ENCODE measurements at places on chromosomes 6 and 20.

- DNase-seq: no peak
These were observed 7.3 kb upstream of the HNF4A start for GRCh38 chr20:44348168-44348659.

DNA sequence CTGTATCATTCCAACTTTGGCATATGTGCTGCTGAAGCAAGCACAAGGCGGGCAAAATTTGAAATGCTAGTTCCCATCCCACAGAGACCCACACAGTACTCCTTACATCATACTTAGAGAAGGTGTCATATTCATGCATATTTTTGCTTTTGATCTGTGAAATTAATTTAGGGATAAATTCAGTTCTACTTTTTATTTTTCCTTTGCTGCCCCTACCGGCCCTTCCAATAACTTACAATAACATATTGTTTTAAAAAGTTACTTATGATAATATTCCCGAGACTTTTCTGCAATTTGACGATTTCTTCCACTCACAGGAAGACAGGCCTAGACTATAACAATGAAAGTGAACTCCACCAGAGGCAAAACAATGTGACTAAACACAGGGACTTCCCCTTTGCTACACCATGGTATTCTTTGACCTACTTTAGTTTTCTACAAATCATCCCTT is 35.0 kb downstream of the SESN1 start:
- DNase-seq: no peak

DNA sequence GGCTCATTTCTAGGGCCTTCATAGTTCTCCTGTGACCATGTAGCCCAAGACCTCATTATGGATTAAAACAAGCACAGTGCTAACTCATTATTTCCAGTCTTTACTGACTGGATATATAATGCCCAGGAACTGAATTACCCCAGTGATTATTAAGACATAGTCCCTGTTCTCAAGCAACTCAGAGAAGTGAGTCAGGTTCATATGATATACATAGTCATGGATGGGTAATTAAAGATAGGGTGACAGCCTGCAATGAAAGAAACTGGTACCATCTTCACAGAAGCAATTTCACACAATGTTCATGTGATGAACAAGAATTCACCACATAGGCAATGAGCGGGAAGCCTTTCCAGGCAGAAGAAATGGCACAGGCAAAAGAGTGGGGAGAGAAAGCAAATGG is 3.5 kb downstream of the TRIM27 start:
- DNase-seq: no peak

- DNase-seq: peak; percentile 66
These were observed 241.7 kb upstream of the TAB2 start for GRCh38 chr6:149075616-149076354.

GRCh38 chr6:1599469-1599868 is 10.2 kb upstream of the FOXC1 start:
- DNase-seq: no peak

DNA sequence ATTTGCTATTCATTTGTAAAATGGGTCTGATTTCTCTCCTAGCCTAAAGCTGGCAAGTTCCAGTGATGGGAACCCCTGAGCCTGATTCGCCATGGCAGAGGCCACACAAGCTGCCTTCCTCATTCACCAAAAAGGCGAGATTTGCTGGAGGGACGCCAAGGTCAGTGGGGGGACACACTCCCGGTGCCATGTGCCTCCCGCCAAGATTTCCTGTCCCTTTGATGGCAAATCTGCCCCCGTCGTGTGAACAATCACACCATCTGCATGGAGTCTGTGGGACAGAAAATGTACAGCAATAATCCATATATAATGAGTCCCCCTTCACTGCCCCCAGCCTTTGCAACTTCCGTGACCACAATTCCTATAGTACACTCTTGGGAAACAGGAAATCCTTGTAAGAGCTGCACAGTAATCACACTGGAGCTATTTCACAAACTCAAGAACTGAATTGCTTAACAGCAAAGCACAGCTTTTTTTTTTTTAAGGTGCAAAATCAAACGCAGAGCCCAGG is 15.7 kb upstream of the IGF2R start:
- DNase-seq: peak; percentile 74

GRCh38 chr6:2920671-2921112 is 17.6 kb upstream of the SERPINB9 start:
- DNase-seq: no peak

- DNase-seq: no peak
These were observed 657 bp downstream of the EMILIN3 start for GRCh38 chr20:41365777-41366545.

DNA sequence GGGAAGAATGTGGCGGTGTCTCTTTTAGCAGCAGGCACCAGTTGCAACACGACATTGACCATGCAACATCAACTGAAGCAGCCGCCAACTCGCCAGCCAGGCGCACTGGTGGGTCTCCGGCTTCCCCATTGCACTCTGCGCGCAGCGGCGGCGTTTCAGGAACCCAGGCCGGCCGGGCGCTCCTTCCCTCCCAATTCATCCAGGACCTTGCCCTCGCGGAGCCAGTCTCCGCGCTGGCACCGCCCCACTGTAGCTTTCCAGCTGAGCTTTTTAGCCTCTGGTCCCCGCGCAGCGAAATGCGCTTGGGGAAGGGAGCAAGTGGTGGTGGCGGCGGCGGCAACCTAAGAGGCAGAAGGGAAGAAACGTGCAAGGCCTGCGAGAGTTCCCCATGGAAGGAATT is 297.9 kb upstream of the RIMS1 start:
- no peak for DNase-seq

- peak; percentile 3 for DNase-seq
These were observed 47.5 kb downstream of the RALGAPA2 start for GRCh38 chr20:20664795-20665589.

- DNase-seq: no peak
These were observed 23.8 kb downstream of the RFPL4B start for GRCh38 chr6:112370946-112371345.

- DNase-seq: no peak
These were observed 102.7 kb downstream of the RIN2 start for GRCh38 chr20:19860737-19861136.

GRCh38 chr6:157316871-157317814 is 6.2 kb downstream of the TMEM242 start:
- DNase-seq: peak; percentile 87

DNA sequence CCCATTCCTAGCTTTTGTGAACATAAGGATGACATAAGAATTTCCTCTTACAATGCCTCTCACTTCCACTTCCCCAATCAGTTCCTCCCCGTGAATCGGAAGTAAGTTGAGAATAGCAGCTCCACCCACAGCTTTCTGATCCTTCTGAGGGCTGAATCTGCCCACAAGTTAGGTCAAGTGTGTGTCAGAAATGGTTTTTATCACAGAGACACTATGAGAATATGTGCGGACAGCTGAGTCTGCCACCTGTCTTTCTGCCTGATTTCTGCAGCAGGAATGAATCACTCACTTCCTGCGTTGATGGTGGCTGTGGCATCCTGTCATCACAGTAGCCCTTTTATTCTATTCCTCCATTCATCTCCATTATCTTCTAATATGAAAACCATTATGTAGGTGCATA is 70.2 kb downstream of the RIN2 start:
- peak; percentile 49 for DNase-seq

DNA sequence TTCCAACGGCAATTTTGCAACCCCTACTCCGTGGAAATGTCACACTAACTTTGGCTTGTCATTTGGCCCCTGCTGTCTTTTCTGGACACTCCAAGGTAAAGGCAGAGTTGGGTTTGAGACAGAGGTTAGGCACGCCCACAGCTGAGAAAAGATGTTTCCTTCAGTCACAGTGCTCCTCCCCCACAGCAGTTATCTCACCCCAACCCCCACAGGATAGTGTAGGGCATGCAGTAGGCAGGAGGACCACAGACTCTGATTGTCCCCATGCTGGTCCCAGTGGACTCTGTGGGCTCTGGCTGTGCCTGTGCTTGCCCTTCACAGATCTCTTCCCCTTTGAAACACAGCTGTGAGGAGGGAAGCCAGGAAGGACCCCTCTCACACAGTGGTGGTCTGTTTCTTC is 124.0 kb upstream of the CARMIL1 start:
- no peak for DNase-seq

DNA sequence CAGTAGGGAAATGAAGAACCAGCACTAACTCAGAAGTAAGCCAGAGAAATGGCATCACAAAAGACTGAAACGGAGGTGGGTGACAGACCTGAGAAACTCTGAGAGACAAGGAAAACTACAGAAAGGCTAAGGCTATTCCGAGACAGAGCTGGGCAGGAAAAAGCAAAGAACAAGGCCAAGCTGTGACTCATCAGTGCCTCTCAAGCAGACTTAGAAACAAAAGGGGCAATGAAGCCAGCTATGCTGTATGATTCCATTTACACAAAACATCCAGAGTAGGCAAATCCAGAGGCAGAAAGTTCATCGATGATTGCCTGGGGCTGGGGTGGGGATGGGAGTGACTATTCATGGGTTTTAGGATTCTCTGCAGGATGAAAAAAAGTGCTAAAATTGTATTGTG is 50.0 kb downstream of the SLC23A2 start:
- DNase-seq: peak; percentile 67

GRCh38 chr6:89711801-89712200 is 73.3 kb upstream of the LYRM2 start:
- peak; percentile 19 for DNase-seq

GRCh38 chr6:105319331-105319730 is 83.6 kb downstream of the PREP start:
- DNase-seq: peak; percentile 58

DNA sequence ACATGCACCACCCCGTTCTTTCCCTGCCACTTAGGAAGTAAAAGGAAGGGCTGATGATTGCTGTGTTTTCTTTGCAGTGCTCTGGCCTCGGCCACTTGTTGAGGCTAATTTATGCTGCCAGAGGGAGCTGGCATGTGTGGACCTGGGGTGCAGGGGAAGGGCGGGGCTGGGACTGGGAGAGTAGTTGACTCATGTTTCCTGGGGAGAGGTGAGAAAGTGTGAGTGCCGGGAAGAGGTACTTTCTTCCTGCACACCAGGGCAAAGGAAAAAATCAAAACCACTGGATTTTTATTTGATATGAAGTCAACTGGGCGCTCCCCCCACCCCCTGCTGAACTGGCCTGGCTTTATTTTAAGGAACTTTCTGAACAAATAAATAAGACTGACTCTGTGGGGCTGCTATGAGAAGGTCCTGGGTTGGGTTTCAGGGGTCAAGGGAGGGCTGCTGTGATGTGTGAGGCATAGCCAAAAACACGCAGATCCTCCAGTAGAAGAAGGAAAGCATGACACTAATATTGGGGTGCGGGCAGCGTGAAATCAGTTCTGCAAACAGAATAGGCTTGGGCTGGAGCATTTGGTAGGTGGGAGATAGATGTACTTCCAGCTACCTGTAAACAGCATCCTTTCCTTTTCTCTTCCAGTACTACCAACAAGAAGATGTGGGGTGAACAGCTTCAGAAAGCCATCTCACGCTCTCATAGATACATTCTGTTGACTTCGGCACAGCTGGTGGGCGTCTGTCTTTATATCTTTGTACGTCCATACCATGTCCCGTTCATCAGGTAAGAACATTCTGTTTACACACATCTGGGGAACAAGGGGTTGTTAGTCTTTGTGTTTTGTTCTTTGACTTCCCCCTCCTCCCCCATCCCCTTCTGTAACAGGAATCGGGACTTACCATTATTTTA is 87.5 kb downstream of the SYNJ2 start:
- DNase-seq: peak; percentile 54

GRCh38 chr20:17650301-17651128 is 31.5 kb downstream of the RRBP1 start:
- no peak for DNase-seq

GRCh38 chr6:36834576-36835341 is 4.5 kb downstream of the CPNE5 start:
- DNase-seq: no peak

DNA sequence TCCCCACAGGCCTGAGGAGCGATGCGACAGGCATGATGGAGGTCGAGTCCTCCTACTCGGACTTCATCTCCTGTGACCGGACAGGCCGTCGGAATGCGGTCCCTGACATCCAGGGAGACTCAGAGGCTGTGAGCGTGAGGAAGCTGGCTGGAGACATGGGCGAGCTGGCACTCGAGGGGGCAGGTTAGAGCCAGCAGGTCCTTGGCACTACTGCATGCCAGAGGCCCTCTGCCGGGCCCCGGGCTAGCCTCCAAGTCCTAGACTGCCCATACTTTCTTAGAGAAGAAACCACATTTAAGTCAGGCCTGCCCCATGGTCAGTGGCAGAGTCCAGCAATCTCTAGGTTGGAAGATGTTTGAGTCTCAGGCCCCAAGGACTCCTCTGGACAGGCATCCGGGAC is 32.1 kb downstream of the PKIG start:
- no peak for DNase-seq

DNA sequence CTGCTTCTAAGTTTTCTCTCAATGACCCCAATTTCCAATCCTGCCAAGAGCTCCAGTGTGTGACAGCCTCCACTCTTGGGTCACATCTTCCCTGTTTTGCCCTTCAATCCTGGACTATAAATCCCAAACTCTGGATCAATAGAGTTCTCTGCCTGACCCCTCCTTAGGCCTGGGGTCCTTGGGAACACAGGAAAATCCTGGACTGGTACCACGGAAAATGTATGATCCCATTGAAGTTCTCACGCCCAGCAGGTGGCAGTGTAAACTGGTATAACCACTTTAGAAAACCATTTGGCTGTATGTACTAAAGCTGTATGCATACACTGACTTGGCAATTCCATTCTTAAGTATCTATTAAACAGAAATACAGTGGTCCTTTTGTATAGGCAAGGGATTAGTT is 98.0 kb downstream of the SNAP25 start:
- DNase-seq: no peak

DNA sequence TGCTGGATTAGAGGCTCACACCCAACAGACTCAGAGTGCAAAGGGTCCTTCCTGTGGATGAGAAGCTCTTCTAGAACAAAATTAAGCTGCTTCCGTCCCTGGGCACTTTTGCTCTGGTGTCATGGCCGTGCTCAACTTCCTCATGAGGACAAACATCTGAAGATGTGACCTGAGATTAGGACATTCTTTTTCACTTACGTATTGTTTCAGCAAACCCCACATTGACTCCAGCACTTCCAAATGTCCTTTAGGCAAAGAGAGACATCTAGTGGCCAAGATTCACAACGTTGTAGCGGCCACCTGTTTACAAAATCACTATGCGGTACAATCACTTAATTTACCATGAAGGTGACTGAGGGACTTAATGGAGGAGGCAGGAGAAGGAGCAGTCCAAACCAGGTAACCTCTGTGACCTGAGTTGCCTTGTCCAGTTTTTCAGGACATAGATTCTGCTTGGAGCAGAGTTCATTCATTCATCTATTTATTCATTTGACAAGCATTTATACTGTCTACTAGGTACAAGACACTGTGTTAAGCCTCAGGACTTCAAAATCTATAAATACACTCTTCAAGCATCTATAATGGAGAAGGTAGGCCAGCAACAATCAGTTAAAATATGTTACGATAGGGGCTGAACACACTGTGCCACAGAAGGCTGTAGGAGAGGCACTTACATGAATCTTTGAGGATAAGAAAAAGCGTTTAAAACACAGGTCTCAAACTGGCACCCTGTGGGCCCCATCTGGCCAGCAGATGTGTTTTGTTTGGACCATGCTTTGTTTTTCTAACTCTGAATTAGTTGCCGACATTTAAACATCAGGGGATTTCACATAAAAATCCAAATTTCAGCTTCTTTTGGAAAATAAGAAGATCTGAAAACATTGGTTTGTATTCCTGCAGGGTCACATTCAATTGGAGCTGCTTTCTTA is 5.6 kb upstream of the ADGRF1 start:
- peak; percentile 74 for DNase-seq
